Neural progenitor cell (in vitro differentiated cells): ENCODE measurements at places on chromosomes 12 and 14. TPM values are rescaled to one million over a fixed set of nuclear protein-coding genes. Genes with fewer than 3 reads are reported as not detected.

- no peak for DNase-seq
Measured at GRCh38 chr12:108977360-108977759, 43.5 kb downstream of the SVOP start.

Gene STXBP6
- 5.9 and 11.0 TPM in 2 replicates for total RNA-seq

Gene CELA1
- not detected in 2 replicates for total RNA-seq

DNA sequence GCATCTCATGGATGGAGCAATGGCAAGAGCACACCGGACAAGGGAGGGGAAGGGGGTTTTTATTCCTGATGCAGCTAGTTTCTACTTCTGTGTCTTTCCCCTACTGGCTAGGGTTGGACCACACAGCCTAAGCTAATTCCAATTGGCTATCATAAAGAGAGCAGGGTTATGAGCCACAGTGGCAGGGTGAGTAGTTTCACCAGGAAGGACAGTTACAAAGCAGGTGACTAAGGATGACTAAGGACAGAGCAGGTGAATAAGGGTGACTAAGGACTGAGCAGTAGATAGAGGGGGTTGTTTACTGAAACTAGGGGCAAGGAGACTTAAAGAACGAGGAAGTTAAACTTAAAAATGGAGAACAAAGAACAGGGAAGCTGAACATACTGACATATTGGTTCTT lies 321.4 kb upstream of the SEL1L start:
- no peak for DNase-seq

Gene LHX5
- total RNA-seq: 48.4 and 98.7 TPM in 2 replicates

GRCh38 chr12:6285532-6286306 lies 24.8 kb upstream of the PLEKHG6 start:
- DNase-seq: no peak

DNA sequence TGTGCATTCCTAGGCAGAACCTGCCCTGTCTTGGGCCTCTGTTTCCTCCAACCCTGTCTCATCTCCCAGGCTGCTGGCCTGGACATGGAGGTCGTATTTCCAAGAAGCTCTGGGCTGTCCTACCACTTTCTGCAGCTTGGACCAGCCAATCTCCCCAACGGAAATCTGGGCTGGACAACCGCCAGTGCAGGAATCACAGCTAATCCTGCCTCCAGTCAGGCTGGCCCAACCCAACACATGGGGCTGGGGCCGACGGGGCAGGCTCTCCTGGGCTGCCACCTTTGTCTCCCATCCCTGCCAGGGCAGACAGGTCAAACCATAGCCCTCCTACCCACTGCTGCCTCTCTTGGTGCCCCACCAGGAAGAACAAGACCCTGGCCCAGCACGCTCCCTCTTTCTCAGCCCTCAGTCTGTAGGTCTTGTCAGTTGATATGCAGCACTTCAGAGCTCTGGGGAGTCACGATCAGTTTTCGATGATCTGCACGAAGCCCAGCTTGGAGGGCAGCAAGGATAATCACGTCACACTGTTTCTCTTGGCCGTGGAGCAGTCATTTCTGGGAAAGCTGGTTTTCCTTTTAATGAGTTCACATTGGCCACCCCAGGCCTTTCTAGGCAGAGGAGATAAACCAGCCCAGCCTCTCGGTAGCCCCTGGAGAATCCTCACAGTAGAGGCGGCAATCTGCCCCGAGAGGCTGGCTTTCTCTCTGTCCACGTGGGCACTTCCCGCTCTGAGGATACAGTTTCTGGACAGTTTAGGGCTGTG lies 195.2 kb upstream of the PRMT8 start:
- DNase-seq: no peak

GRCh38 chr12:89370421-89370831 lies 18.1 kb upstream of the DUSP6 start:
- DNase-seq: no peak

Gene CDKN3
- total RNA-seq: 75.4 and 152 TPM in 2 replicates

- DNase-seq: peak; percentile 80
Measured at GRCh38 chr14:77862154-77862786, 62.4 kb downstream of the ADCK1 start.

Gene ADCY4
- not detected in 2 replicates for total RNA-seq

Gene CARMIL3
- 0.77 and 1.4 TPM in 2 replicates for total RNA-seq

DNA sequence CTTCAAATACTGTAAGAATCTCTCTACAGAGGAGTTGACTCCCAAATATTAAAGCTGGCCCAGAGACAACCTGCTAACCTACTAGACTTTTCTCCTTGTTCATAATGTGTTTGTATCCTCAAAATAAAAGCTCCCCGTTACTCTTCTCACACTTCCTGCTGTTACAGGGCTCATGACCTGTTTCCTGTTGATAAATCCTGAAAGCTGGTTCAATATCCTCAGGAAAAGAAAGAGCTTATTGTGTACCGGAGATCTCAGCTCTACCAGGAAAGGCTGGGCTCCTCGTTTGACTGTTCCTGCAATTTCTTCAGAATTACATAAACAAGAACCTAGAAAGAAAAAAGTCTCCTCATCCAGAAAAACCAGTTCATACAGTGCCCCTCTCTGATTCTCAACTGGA lies 30.8 kb downstream of the CLEC1A start:
- no peak for DNase-seq

DNA sequence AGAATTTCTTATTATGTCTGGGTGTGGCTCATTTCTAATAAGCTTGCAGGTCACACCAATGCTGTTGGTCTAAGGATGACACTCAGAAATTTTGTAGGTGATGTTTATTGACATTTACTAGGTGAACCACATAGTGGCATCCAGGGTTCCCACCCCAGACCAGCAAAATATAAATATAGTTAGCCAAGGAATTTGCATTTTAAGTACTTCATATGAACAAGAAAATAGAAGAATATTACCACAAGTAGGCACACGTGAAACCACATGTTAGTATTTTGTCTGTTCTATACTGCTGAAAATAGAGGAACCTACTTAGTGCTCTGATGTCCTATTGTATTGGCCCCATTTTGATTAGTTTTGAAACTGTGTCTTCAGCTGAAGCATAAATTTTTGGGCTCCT lies 71.1 kb downstream of the USP15 start:
- no peak for DNase-seq

Gene DHH
- 0.03 TPM in 1 of 2 replicates, not detected in the other for total RNA-seq

- no peak for DNase-seq
Measured at GRCh38 chr12:84632556-84632955, 280.0 kb downstream of the SLC6A15 start.

- peak; percentile 76 for DNase-seq
Measured at GRCh38 chr12:113103756-113104450, 31.7 kb downstream of the RASAL1 start.
